HuH-7 (cell line): ENCODE measurements at places on chromosomes 13 and 19.
A peak's percentile ranks its signal among the peaks of the same experiment; 100 is the strongest.

DNA sequence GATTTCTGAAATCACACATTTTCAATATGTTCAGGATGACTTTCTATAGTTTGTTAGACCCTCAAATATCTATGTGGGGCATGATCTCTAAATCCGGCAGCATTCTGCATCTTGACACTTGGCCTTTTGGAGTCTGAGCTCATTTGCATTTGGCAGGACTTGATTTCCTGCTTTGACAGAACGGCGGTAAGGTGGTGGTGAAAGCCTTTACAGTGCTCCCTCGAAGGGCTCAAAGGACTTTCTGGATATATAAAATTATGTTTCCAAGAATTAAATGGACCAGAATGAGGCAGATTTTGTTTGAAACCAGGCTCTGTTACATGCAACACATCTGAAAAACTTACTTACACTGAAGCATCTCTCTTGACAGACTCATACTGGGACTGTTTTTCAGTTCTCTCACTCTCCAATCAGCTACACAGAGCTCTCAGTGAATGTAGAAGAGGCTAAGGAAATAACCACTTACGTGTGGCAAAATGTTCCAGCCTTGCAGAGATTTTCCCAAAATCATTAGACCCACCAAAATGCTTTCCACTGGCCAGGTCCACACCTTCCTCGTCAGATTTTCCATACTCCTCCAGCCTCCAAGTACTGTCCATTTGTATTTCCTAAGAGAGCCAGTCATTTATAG, 207.2 kb downstream of the SPRY2 start:
- DNase-seq: no peak

GRCh38 chr19:610071-610800, 20.6 kb downstream of the HCN2 start:
- no peak for DNase-seq

DNA sequence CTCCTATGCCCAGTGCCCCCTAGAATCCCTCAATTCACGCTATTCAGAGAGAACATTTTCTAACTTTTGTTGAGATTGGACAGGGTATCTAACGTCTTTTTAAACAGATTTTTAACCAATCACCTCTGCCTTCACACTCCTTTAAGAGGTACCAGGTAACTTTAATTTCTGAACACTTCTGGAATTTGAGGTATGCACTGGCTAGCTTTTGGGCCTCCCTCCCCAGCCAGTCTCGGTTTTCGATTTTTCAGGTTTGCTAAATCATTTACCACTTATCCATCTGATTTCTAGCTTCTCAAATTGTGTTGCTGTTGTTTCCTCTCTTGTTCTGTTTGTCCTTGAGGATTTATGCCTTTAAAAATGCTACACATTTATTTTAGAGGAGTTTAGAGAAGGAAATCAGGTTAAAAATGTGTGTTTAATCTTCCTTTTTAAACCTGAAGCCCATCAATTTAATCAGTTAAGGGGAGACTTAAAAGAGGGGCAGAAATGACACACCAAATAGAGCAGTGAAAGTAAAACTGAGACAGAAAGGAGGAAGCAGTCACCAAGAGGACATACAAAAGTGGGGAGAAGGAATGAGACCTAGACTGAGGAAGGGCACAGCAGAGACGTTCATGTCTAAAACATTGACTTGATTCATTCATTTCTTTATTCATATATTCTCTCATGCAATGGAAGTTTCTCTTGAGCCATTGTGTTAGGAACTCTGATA, 139.6 kb upstream of the HTR2A start:
- no peak for DNase-seq

- no peak for DNase-seq
Observed at GRCh38 chr13:33483471-33483870, 197.9 kb upstream of the STARD13 start.

- DNase-seq: no peak
Observed at GRCh38 chr19:14582894-14583340, at the start of gene CLEC17A. CLEC17A (plus strand) TSS chr19:14583084; CDS start chr19:14583161, 77 bp downstream.

- no peak for DNase-seq
Observed at GRCh38 chr13:100484702-100485101, 103.9 kb downstream of the GGACT start.

- no peak for DNase-seq
Observed at GRCh38 chr19:48364598-48365348, 606 bp downstream of the SYNGR4 start.

DNA sequence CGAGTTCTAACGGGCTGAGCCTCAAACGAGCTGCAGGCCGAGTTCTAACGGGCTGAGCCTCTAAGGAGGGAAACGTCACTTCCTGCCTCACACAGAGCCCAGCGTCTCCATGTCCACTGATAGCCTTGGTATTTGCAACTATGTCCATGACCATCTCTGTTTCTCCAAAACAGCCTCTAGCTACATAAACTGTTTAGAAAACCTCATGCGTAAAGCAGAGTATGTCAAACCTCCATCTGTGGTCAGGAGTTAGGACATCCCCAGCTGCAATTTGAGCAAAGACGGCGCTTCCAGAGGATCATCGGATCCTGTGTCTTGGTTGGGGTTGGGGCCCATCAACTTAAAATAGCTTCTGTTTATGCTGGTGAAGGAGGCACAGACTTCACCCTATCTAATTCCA, 20.8 kb downstream of the RASA3 start:
- no peak for DNase-seq

DNA sequence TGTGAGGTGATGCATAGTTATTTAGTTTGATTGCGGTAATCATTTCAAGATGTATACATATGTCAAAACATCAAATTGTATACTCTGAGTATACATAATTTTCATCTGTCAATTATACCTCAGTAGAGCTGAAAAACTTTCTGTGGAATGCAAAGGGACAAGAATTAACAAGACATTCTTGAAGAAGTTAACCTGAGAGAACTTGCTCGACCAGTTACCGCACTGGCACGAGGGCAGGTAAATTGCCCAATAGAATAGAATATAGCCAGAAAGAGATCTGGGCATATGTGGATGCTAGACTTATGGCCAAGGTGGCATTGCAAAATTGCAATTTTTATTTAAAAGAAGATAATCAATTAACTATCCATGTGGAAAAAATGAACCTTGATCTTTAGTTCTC, 42.3 kb upstream of the GJB6 start:
- no peak for DNase-seq

DNA sequence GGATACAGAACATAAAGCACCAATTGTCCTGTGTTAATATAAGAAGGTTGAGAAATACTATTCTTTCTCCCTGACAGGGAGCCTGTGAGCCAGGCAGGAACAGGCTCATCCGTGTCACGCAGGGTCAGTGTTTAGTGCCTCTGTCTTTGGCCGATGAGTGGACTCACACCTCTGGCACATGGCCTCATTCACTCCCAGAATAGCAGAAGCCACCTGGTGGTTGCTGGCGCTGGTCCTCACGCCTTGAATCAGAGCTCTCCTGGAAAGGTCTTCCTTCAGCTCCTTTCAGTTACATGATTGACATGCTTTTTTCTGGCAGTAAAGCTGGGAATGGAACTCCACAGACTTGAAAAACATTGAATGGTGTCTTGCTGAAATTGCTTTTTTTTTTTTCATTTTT, 28.1 kb upstream of the SIAH3 start:
- DNase-seq: peak; percentile 37

DNA sequence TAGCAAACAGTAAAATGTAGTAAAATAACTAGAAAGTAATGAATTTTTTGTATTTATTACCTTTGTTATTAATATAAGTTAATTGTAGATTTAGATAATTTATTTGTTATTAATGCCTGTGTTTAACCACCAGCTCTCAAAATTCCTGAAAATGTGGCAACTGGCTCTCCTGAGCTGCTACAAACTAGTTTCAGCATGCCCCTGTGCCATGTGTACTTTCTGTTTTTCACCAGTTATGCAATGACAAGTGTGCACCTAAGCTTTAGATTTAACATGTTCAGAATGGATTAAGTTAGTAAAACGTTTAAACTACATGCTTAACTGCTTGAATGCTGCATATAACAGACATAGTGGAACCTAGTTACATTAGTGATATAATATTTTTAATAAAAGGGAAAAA, 88.1 kb downstream of the POSTN start:
- DNase-seq: no peak

- DNase-seq: no peak
Observed at GRCh38 chr19:45150751-45151281, 10.0 kb downstream of the NKPD1 start.

DNA sequence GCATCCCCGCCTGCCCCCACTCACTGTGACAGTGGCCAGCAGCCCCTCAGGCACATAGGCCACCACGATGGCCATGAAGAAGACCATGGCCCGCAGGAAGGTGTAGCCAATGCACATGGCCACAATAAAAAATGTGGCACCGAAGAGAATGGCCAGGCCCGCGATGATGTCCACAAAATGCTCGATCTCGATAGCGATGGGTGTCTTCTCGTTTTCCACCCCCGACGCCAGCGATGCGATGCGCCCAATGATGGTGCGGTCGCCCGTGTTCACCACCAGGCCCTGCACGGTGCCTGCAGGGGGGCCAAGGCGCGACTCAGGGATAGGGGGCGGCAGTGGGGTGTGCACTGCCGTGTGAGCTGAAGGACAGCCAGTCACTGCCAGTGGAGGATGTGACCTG, 3.7 kb downstream of the ATP4A start:
- DNase-seq: no peak

DNA sequence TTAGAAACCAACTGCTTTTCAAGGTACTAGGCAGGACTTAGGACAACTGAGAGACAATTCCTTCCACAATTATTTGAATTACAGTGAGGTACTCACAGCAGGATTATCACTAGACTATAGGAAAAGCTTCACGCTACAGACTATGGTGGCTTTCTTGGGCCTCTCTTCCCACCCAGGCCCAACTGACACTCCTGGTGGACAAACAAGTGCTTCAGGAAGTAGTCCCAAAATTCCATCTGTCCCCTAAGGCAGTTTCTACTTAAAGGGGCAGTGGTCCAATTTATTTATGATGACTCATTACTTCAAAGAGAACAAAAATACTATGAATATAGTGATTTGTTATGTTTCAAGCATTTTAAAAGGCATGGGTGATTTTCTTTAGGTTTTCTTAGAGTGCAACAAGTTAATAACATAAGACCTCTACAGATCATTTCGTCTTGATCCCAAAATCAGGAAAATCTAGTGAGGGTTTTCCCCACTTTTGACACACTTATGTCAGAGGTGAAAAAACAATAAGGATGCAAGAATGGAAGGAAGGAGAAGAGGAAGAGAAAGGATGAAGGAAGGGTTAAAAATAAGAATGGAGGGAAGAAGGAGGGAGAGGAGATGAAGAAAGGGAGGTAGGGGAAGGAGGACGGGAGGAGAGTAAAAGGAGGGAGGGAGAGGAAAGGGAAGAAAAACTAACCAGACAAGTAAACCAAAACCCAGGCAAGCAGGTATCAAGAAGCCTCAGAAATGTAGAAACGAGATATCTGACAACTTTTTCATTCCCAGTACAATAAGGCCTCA, 100.7 kb downstream of the SERP2 start:
- DNase-seq: no peak

DNA sequence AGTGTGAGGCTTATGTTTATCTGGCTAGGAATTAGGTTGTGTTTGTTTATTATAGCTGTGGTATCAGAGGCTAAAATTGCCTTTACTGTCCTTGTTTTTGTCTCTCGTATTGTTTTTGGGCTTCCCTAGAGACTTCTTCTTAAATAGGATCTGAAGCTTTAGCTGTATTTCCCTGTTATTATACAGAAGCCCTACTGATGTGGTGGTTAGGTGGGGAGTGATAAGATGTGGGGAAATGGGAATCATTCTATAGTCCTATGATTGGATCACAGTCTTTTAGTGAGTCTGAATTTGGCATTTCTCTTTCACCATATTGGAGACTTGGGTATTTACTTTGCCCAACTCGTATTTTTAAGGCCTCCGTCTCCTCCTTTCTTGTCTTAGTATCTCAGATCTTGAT, 8.3 kb upstream of the KL start:
- DNase-seq: no peak

GRCh38 chr13:101401196-101401595, 15.1 kb downstream of the NALCN start:
- DNase-seq: no peak

DNA sequence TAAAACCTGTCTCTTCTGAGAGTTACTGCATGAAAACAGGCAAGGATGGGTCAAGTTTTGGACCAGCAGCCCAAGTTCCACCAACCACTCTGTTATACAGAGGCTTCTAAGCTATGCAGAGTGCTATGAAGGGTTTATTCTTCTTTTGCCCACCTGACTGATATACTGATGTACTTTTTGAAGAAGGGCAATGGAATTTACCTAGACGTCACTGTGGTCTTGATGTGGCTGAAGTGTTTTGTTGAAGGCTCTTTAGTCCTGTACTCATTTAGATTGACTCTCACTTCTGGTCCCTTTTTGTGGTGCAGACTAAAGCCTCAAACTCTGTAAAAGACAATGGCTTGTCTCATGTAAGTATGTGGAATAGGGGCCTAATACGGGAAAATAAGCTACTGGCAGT, 92.0 kb downstream of the DGKH start:
- no peak for DNase-seq
